Head of caudate nucleus (tissue), 42 donors: ENCODE measurements at places on chromosomes 3 and 15.

GRCh38 chr3:45273681-45274515 lies 47.8 kb upstream of the TMEM158 start:
- DNase-seq: no peak

GRCh38 chr3:64617610-64618009 lies 70.2 kb downstream of the ADAMTS9 start:
- no peak for DNase-seq

DNA sequence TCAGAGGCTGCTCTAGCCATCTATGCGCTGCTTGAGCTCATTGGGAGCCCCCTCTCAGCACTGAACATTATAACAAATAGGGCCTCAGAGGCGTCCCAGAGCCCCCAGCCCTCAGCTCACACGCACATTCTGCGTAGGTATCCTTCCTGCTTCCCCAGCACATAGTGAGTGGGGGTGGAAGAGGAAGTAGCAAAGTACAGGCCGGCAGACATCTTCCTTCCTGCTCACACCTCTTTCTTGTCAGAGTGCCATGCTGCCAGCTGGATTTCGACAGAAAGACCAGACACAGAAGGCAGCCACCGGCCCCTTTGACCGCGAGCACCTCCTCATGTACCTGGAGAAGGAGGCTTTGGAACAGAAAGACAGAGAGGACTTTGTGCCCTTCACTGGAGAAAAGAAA lies 16.6 kb downstream of the TMOD2 start:
- no peak for DNase-seq

DNA sequence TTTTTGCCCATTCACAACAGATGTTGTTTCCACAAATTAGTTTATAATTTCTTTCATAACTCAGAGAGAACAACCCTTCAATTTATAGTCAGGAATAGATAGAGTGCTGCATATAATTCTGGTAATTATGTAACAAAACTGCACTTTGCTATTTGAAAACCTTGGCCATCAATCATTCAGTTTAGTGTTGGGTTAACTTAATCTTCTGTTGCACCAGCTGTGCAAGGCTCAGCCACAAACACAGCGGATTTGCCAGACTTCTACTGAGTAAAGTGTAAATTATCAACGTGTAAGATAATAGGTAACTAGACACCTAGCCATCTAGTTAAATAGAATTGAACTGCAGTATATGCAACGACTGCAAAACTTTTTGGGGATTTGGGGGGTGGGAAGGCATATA lies 1064.3 kb upstream of the EPHA6 start:
- no peak for DNase-seq

- no peak for DNase-seq
Measured at GRCh38 chr3:52436500-52437149, 8.3 kb downstream of the SEMA3G start.

- DNase-seq: no peak
Measured at GRCh38 chr3:178392511-178392926, 143.7 kb upstream of the KCNMB2 start.

DNA sequence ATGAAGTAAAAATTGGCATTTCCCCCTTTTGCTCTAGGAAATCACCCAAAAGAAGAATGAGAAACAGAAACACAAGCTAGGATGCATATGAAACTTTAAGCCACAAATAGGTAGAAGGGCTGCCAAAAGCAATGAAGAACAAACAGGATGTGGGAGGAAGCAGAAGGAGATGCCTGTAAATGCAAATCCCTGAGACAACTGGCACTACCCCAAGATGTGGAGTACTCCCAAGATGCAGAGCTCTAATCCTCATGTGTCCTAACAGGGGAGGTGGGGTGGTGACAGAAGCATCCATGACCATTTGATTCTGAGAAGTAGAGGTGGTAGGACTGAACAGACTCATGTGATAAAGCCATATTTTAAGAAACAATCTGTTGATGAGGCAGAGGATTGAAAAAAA lies 31.9 kb upstream of the ZNF280D start:
- DNase-seq: no peak

DNA sequence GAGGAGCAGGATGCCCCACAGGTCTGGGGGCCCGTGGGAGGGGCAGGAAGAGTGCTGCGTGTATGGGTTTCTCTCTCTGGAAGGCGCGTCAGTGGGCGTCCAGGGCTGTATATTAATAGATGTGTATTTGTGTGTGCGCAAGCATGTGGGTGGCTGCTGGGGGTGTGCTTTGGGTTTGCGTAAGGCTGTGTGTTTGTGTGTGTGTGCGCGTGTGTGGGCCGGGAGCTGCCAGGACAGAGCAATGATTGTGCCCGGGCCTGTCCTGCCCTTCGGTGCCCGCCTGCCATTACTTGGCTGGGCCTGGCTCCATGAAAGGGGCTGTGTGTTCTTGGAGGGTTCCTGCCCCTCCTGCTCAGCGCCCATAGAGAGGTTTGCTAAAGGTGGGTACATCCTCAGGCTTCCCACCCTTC lies 16.3 kb downstream of the CSPG4 start:
- DNase-seq: peak; percentile 32

- no peak for DNase-seq
Measured at GRCh38 chr3:15050405-15051092, 14.6 kb downstream of the MRPS25 start.

DNA sequence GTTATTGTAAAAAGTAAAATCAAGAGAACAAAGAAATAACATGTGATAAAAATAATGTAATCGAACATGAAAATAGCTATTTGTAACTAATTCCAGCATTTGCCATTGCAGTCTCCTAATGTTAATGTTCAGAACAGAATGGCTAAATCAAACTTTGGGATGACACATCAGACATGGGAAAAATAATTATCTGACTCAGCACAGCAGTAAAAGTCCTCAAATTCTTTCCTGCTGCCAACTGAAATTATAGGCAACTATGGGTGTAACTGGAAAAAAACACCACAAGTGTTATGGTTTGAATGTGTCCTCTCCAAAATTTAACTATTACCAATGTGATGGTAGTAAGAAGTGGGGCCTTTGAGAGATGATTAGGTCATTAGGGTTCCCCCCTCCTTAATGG lies 446.7 kb downstream of the C3orf38 start:
- no peak for DNase-seq

DNA sequence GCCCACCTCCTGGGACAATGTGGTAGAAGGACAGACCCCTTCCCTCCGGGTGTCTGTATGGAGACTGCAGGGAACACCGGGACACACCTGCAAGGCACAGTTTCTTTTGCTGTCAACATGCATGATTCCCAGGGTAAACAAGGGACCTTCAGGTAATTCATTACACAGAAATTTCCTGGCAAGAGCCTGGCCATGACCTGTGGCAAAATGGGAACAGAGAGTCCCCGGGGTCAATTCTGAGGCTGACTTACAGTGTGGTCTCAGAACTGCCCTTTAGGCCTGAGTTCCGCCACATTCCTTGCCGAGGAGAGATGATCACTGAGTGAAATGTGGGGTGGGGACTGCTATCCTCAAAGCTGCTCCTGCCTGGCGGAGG lies 6.3 kb downstream of the STARD5 start:
- no peak for DNase-seq

DNA sequence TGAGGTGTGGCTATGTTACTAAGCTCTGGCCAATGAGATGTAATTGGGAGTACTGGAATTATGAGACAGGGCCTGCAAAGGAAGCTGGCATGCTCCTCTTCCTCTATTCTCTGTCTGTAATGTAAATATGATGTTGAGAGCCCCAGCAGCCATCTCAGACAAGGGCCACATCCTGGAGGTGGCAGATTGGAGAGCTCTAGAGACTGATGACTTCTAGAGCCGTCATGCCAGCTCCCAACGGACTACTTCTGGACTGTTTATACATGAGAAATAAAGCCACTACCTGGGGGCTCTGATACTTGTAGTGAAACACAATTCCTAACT lies 19.7 kb downstream of the PLD1 start:
- DNase-seq: no peak

GRCh38 chr15:65323071-65323511 lies 18.6 kb downstream of the RNU5B-1 start:
- peak; percentile 53 for DNase-seq

GRCh38 chr3:197458179-197458707 lies 97.5 kb downstream of the BDH1 start:
- peak; percentile 92 for DNase-seq

- DNase-seq: no peak
Measured at GRCh38 chr3:52401021-52401420, 43.9 kb downstream of the SEMA3G start.

DNA sequence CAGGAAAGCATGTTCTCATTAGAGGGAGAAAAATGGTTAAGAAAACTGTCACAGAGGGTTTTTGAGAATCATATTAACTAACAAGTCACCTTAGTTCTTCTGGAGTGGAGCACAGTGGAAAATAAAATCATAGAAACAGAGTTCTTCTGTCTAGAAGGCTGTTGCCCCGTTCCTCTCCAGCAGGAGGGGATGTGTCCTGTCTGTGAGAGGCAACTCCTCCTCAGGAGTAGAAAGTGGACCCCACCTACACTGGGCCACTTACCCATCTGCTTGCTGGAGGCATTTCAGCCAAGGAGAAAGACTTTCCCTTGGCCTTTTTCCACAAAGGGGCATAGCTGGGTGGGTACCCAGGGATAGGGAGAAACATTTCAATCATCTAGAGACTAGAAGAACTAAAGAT lies 106.6 kb downstream of the SSR3 start:
- DNase-seq: no peak

- DNase-seq: no peak
Measured at GRCh38 chr15:41945731-41946130, 26.6 kb downstream of the EHD4 start.

- no peak for DNase-seq
Measured at GRCh38 chr15:100686021-100686724, 83.8 kb downstream of the ASB7 start.

GRCh38 chr15:37794947-37795346 lies 139.5 kb upstream of the TMCO5A start:
- no peak for DNase-seq

GRCh38 chr3:153221748-153222162 lies 59.7 kb downstream of the RAP2B start:
- peak; percentile 26 for DNase-seq

DNA sequence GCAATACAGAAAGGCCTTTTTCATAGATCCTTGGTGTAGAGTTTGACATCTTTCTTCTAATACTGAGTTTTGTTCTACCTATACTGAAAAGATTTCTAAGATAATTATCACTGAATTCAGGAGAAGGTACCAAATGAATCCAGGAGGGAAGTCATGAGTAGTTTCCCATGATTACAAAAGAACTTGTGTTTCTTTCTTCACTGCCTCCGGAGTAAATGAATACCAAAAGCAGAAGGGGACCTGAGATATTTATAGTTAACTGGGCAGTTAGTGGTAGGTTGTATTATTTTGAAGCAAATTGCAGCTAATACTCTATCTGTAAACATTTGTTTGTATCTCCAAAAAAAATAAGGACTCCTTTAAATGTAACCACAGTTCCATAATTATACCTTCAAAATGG lies 175.4 kb downstream of the SUCNR1 start:
- DNase-seq: no peak

DNA sequence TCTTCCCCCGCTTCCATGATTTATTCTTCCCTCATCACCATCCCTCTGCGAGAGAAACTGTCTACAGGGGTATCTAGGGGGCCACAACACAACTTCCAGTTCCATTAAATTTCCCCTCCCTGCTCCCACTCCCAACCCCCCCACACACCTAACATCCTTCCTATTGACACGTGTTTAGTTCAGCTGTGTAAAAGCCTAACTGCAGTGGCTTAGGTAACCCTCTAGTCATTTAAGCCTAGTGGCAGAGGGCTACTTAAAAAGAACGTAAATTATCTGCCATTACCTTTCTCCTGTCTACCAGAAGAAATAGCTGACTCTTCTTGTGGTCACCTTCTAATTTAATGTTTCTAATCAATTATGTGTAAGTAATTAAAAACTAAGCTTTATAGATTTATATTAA lies 56.3 kb downstream of the ZNF148 start:
- DNase-seq: no peak

- DNase-seq: no peak
Measured at GRCh38 chr15:50380089-50380488, 25.1 kb upstream of the GABPB1 start.

DNA sequence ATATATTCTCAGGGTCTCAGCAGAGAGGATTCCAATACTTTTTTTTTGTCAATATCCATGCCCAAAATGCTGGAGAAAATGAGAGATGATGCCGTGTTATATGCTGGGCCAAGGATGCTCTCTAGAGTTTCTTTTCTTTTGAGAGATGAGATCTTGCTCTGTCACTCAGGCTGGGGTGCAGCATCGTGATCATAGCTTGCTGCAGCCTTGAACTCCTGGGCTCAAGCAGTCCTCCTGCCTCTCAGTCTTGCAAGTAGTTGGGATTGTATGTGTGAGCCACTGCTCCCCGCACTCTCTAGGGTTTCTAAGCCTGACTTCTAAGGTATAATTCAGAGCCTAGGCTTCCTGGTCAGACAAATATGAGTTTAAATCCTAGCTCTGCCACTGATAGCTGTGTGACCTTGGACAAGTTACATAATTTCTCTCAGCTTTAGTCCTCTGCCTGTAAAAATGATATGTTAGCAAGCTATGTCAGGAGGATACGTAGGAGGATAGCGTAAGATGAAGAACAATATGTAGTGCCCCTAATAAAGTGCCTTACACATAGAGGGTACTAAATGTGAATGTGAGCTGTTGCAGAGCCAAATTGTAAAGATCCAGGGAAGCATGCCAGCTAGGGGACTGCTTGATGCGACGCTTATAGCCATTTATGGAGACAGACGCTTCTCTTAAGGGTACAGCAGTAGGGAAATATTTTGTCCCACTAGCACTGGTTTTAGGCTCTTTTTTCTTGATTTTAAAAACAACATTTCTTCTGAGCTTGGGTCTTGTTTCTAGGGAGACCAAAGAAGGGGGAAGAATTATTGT lies 7.4 kb downstream of the STARD9 start:
- no peak for DNase-seq

DNA sequence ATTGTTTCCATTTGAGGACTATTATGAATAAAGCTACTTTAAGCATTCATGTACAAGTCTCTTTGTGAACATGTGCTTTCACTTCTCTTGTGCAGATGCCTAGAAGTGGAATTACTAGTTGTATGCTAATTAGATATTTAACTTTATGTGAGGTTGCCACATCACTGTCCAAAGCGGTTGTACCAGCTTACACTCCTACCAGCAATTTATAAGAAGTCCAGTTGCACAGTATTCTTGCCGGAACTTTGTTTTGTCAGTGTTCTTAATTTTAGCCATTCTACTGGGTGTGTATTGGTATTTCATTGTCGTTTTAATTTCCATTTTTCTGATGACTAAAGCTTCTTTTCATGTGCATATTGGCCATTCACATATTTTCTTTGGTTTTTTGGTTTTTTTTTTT lies 29.1 kb downstream of the SEMA3G start:
- no peak for DNase-seq

DNA sequence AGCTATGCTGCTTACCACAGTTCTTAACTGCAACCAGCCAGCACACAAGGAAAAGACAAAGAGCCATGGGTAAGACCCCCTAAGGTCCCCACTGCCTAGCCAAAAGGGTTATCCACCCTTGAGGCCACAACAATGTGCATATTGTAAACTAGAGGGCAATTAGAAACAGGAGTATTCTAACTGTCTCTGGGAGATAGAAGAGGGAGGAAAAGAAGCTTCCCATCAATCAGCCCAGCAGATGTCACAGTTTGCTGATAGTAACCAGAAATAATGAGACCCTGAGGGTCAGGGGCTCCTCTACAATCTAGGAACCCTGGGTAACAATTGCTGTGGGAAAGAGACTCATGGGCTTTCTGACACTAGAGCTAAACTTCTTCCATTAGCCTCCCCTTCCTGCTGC lies 20.6 kb upstream of the IFT57 start:
- DNase-seq: no peak

GRCh38 chr3:111998636-111999483 lies at the start of gene TAGLN3:
Gene TAGLN3, plus strand, starts transcription at chr3:111998922. Its CDS starts 501 bp downstream, at chr3:111999423.
- peak; percentile 54 for DNase-seq
